ENCODE measurements at places on chromosomes 13 and 19.

GRCh38 chr13:24127116-24127631 is 33.3 kb upstream of the SPATA13 start:
- H3K27me3 ChIP-seq: peaks cover 49% of the 10 kb centered on the region
- no peak overlapping the region for H3K27ac ChIP-seq
- no peak for DNase-seq
- H3K4me1 ChIP-seq: peaks cover 8% of the 10 kb centered on the region
- H3K36me3 ChIP-seq: peaks cover 2% of the 10 kb centered on the region
- H3K4me3 ChIP-seq: no peak overlapping the region

DNA sequence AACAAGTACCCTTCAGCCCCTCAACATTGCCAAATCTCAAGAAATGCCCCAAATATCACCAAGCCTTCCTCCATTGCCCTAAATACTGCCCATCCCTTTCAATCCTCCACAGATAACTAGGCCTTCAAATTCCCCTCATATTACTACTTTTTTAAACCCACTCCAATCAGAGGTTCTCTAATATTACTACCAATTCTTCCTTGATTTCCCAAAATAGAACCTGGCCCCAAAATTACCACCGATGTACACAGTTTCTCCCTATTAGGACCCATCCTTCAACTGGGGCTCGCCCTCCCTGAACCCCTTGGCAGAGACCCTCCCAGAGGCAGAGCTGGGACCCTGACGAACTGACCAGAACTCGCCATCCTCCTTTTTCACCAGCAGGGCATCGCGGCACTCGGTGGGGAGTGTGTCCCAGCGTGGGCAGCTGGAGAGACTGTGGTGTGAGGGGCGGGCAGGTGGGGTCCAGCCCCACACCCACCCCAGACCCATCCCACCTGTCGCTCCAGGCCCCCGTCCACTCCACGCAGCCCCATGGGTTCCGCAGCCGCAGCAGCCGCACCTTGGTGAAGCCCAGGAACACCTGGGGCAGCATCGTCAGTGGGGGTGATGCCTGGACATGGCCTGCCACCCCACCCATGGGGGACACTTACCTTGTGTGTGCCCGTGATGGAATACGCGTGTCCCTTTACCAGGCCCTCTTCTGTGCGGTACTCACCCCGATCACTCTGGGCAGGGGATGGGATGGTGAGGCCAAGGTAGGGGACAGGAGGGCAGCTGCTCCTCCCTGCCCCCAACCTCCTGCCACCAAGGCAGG is 6.1 kb downstream of the CAPN12 start:
- H3K4me1 ChIP-seq: peaks cover 30% of the 10 kb centered on the region
- no peak for DNase-seq
- H3K4me3 ChIP-seq: peak overlapping the region; percentile 89
- peaks cover 3% of the 10 kb centered on the region for H3K36me3 ChIP-seq
- H3K27ac ChIP-seq: peak overlapping the region; percentile 49

DNA sequence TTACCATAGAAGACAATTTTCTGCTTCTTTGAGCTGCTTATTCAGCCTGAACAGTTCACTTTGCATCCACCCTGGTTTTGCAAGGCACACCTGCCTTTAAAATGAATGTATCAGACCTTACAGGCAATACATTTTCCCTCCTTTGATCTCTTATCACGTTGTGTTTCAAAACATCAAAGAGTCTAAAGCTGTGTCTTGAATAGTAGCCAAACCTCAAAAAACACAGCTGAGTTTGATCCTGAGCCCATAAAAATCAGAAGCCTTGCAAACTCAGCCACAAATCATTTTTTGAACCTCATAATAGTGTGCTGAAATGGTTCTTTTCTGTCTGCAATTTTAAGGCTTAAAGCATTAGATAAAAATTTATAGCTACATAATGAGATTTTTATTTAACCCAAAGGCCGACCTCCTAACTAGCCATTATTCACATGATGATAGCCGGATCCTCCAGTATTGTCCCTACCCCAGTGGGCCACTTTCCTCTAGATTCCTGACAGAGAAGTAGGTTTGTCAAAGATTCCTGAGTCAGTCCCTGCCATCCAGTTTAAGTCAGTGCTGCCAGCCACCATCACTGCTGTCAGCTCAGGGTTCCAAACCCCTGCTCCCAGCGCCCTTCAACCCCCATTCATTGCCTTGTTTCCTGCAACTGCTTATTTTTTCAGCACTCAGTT is 71.8 kb downstream of the CAB39L start:
- H3K4me3 ChIP-seq: peak overlapping the region; percentile 47
- peak overlapping the region; percentile 72 for H3K27ac ChIP-seq
- peaks cover 16% of the 10 kb centered on the region for H3K4me1 ChIP-seq

- H3K4me1 ChIP-seq: peaks cover 25% of the 10 kb centered on the region
- H3K27ac ChIP-seq: peak overlapping the region; percentile 82
- no peaks in the 10 kb centered on the region for H3K27me3 ChIP-seq
- H3K4me3 ChIP-seq: peak overlapping the region; percentile 36
- peaks cover 12% of the 10 kb centered on the region for H3K36me3 ChIP-seq
These were observed 2.1 kb downstream of the NR1H2 start for GRCh38 chr19:50378169-50378862.

GRCh38 chr13:99422586-99423220 is 78.6 kb upstream of the TM9SF2 start:
- no peak for DNase-seq
- peaks cover 42% of the 10 kb centered on the region for H3K4me1 ChIP-seq
- no peaks in the 10 kb centered on the region for H3K27me3 ChIP-seq

DNA sequence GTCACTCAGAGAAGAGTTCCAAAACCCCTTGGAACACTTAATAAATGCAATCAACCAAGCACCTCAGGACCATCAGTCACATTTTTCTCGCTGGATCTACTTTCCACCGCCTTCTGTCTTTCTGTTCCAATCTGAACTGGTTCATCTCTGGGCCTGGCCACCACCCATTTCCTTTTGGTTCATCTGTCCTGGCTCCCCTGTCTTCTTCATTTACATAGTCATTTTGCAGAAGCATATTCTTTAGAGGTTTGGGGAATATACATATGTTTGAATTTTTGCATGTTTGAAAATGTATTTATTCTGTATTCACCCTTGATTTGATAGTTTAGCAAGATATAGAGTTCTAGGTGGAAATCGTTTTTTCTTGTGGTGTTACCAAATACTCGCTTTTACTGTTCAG is 188.2 kb downstream of the MTUS2 start:
- H3K27ac ChIP-seq: no peak overlapping the region
- H3K4me3 ChIP-seq: no peak overlapping the region
- H3K27me3 ChIP-seq: peaks cover 8% of the 10 kb centered on the region
- H3K4me1 ChIP-seq: peaks cover 3% of the 10 kb centered on the region
- no peak for DNase-seq

DNA sequence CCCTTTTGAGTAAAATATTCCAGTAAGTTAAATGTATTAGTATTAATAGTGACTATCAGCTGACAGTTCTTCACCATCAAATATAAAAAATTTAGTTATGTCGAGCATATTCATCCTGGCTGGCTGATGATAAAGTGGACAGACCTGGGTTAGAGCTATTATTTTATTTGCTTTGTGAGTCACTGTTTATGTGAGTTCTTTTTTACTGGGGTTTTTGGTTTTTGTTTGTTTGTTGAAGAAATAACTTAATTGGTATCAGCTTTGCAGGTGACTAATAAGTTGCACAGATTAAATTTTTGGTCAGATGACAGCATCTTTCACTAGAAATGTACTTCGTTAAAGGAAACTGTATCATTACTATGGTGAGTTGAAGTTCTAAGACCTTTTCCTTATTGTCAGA is 224.7 kb downstream of the GGACT start:
- no peaks in the 10 kb centered on the region for H3K36me3 ChIP-seq
- no peak for DNase-seq
- H3K27me3 ChIP-seq: no peaks in the 10 kb centered on the region
- no peak overlapping the region for H3K4me3 ChIP-seq

DNA sequence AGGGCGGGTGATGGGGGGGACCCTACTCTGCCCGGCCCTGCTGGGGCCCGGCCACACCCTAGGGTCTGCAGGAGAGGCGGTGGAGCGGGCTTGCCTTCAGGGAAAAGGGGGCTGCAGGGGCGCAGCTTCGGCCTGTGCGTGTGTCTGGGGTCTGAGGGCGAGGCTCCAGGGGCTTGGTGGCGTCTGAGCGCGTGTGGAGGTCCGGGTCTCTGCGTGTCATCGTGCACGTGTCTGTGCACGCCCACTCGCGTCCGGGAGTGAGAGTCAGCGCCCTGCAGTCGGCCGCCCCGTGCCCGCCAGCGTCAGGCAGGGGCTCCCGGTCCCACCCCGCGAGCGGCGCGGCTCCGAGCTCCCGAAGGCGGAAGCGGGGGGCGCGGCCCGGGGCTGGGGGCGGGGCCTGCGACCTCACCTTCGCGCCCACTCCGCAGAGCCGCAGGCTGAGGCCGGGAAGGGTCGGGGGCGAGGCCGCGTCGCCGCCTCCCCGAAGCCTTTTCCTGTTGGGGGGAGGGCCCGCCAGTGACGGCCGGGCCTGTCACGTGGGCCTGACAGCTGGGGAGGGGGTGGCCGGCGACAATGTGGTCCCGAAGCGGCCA is at the start of gene ARHGAP45:
Gene ARHGAP45, plus strand, starts transcription at position 420 of the 593 bp plus-strand sequence. CDS start 239 bp downstream, outside the sequence.
- peaks cover 39% of the 10 kb centered on the region for H3K4me1 ChIP-seq
- H3K27ac ChIP-seq: peak within 1 kb of the TSS; percentile 97
- no peaks in the 10 kb centered on the region for H3K27me3 ChIP-seq
- DNase-seq: peak; percentile 72

- no peak for DNase-seq
- H3K36me3 ChIP-seq: no peaks in the 10 kb centered on the region
- H3K27ac ChIP-seq: no peak overlapping the region
- no peaks in the 10 kb centered on the region for H3K27me3 ChIP-seq
- H3K4me1 ChIP-seq: peaks cover 5% of the 10 kb centered on the region
These were observed 43.9 kb downstream of the TNFSF13B start for GRCh38 chr13:108313382-108313781.

DNA sequence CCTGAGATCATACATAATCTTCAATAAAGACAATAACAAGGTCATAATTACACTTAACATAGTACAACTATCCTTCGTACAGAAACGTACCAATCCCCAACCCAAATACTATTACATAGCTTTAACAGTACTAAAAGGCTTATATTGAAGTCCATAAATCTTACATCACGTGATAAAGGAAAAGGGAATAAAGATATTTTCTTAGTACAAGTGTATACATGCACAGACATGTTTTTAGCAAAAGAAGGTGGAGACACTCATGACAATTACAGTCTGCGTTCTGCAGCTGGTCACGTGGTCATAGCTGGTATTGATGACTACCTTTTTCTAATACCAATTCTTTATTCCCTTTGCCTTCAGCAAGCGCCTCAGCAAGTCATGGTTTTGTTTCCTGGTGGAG is 464.5 kb upstream of the SLITRK5 start:
- no peak overlapping the region for H3K4me3 ChIP-seq
- no peak overlapping the region for H3K27ac ChIP-seq

GRCh38 chr13:30110301-30111070 is 196.9 kb downstream of the KATNAL1 start:
- H3K4me3 ChIP-seq: no peak overlapping the region
- peaks cover 15% of the 10 kb centered on the region for H3K4me1 ChIP-seq
- no peak overlapping the region for H3K27ac ChIP-seq
- peaks cover 13% of the 10 kb centered on the region for H3K27me3 ChIP-seq

GRCh38 chr19:55519451-55520311 is 17.3 kb downstream of the SBK2 start:
- peaks cover 4% of the 10 kb centered on the region for H3K4me1 ChIP-seq
- H3K27ac ChIP-seq: no peak overlapping the region
- no peak overlapping the region for H3K4me3 ChIP-seq
- H3K36me3 ChIP-seq: no peaks in the 10 kb centered on the region

Data from T-helper 17 cell (primary cell).